ENCODE measurements at places on chromosomes 16 and 17.

- no peak for DNase-seq
Measured at GRCh38 chr16:2335286-2335895, 5.1 kb downstream of the ABCA3 start.

DNA sequence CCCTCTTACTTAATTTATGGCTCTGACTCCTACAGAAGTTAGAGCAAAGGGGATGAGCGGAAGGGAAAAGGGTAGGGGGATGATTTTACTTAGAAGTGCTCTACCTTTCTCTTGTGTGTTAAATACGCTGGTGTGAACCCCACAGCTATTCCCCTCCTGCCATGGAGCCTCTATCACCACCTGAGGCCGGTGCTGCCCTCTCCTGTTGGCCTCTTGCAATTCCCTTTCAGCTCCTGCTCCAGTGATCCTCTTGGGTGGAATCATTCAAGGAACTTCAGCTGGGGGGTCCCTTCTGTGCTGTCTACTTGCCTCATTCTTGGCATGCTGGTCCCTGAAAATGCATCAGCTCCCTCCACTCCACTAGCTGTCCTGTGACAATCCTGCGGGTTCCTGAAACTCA lies 41.8 kb upstream of the CDH8 start:
- no peak for DNase-seq

- DNase-seq: peak; percentile 13
Measured at GRCh38 chr17:52383493-52384100, 225.1 kb upstream of the CA10 start.

- DNase-seq: no peak
Measured at GRCh38 chr16:49923411-49923810, 67.5 kb upstream of the ZNF423 start.

- DNase-seq: peak; percentile 87
Measured at GRCh38 chr16:55465077-55465896, 13.7 kb upstream of the MMP2 start.
